Activated T-helper 1 cell treated with Interleukin-2 at 50 U/mL for 16 hours (primary cell): ENCODE measurements at places on chromosomes 12 and 14.

- no peak for DNase-seq
These were observed 493.4 kb upstream of the TMEM132C start for GRCh38 chr12:127773520-127773919.

GRCh38 chr14:99427632-99428300 is 52.9 kb downstream of the SETD3 start:
- DNase-seq = no peak

DNA sequence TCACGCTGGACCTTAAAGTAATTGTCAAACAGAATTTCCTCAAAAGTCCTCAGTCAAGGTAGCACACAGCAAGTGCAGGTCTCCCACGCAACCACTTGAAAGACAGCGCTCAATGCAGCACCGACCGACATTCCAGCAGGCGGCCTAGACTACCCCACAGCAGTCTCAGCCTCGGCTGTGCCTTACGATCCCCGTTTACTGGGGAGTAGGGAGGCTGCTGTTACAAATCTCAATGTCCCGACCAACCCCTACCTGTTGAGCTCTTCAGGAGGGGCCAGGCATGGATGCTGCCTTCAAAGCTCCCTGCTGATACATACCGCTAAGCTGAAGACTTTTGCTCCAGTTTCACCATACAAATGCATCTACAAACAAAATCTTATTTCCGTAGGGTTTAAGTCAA is 21.8 kb downstream of the VPS37B start:
- peak; percentile 32 for DNase-seq

DNA sequence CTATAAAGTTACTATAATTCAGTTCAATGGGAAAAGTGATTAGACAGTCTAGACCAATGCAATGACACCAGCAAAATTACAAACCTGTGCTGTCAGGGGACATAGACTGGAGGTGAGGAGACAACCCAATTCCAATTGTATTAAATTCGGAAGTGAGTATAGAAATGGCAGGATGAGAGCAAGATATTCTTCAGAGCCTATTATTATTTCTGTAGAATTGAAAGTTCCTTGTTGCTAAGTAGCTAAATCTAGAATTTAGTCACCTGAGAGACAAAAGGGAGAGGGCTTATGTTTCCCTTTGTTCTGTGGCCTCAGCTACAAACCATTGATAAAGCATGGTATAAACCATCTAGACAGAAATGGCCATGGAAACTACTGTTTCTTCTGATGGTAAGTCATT is at the start of gene ADAM21:
ADAM21 (plus strand) TSS at position 301 of the 400 bp plus-strand sequence. CDS start 5,326 bp downstream, outside the sequence.
- DNase-seq = no peak

GRCh38 chr12:18158774-18159557 is 69.0 kb upstream of the RERGL start:
- no peak for DNase-seq

GRCh38 chr14:56715938-56716337 is 94.3 kb downstream of the OTX2 start:
- no peak for DNase-seq

GRCh38 chr12:51726161-51726560 is 122.4 kb downstream of the FIGNL2 start:
- DNase-seq = no peak

GRCh38 chr12:5210179-5210922 is 166.7 kb downstream of the KCNA5 start:
- DNase-seq = no peak

DNA sequence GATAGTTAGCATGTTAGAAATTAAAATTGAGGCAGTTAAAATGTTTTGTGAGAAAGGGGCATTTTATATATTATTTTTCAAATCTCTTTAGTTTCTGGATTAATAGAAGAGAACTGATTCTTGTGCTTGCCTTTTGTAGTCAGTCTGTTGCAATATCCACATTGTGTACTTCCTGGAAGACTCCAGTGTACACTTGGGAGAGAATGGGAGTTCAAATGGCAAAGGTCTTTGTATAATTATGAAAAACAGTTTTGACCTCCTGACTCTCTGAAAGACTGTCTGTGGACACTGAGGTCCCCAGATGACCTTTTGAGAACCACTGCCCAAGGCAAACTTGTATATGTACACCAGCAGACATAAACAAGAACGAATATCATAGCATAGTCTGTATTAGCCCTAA is 12.1 kb downstream of the E2F7 start:
- no peak for DNase-seq

DNA sequence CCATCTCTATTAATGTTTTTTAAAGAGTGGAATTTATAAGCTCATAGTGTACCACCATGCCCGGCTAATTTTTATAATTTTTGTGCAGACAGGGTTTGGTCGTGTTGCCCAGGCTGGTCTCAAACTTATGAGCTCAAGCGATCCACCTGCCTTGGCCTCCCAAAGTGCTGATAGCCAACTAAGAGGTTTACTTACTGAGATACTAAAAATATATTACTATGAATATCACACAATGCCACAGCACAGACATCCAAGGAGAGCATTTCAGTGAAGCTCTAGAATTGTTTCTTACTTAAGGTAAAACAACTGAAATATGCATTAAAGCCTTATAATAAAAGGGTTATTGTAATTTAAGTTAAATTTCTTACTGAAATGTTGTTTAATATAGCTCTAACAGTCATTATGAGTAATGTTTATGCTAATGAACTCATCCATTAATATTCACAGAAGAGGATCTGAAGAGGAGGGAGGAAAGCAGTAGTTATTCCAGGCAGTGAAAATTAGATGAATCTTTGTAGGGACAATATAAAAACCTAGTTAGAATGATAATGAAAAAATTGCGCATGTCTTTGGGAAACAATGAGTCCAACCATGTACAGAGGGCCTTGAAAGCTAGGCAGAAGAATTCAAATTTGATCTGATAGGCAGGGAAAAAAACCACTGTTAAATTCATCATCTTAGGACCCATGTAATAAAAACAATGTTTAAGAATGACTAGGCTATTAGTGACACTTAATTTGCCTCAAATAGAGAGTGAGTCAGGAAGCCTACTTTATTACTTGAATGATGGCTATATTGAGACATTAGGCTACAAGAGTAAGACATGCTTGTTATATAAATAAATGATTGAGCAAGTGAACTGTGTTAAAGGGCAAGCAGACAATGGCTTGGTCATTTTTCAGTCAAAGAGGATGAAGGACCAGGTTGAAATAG is 99.2 kb downstream of the SLC41A2 start:
- DNase-seq = no peak

DNA sequence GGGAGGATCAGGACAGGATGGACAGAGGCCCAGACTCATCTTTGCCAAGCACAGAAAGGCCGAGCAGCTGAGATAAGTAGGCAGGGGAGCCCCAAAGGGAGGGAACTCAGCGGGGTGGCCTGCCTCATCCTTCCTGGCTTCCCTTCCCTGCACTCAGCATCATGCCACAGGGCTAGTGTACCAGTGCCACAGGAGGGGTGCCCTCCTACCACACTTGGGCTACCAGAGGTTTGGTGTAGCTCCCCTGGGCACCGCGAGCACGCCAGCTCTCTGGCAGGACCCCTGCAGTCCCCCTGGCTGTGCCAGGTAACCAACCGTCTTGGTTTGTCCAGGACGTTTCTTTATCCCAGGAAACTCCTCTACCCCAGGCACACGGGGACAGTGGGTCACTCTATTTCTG is 123.5 kb downstream of the ESRRB start:
- no peak for DNase-seq

DNA sequence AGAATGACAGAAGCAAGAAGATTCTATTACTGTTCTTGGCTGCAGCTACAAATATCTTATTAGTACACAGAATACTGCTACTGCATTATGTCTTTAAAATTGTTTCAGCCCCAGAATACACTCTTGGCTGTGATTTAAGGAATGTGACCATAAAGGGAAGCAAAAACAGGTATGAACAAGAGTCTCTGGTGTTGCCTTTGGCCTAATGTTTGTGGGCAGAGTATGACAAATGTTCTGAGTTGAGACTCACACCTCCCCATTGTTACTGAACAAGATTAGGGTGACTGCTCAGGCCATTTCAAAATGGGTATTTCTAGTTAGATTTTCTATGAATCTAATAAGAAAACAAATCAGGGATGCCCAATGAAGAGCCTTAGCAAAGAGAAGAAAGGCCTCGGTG is 28.5 kb downstream of the TTC6 start:
- DNase-seq = no peak

DNA sequence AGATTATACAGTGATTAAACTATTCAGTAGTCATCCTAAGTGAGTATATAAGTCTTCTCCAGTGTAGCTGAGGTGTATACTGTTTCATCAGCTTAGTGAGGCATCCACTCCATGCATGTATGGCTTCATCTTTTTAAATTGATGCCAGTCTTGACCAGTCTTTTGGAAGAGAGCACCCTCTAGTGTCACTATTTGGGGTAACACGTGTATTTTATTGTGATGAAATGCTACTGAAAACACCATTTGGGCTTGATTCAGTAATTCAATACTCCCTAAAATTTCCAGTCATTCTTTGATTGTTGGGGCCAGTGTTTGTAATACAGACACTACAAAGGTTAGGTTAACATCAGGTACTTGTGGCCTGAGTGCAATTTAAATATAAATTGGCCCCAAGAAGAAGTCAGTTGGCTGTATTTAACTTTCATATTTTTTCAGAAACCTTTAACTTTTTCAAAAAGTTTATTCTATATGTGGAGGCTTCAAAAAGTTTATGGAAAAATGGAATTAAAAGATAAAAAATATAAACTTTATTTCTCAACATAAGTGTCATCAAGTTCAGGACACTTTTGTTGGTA is 35.3 kb downstream of the MIPOL1 start:
- DNase-seq = no peak

GRCh38 chr12:132617822-132618682 is 524 bp upstream of the P2RX2 start:
- DNase-seq = no peak

- DNase-seq = no peak
These were observed 132.0 kb downstream of the RFLNA start for GRCh38 chr12:124426594-124427555.

- DNase-seq = no peak
These were observed 194.9 kb upstream of the SYT10 start for GRCh38 chr12:33634544-33634943.

DNA sequence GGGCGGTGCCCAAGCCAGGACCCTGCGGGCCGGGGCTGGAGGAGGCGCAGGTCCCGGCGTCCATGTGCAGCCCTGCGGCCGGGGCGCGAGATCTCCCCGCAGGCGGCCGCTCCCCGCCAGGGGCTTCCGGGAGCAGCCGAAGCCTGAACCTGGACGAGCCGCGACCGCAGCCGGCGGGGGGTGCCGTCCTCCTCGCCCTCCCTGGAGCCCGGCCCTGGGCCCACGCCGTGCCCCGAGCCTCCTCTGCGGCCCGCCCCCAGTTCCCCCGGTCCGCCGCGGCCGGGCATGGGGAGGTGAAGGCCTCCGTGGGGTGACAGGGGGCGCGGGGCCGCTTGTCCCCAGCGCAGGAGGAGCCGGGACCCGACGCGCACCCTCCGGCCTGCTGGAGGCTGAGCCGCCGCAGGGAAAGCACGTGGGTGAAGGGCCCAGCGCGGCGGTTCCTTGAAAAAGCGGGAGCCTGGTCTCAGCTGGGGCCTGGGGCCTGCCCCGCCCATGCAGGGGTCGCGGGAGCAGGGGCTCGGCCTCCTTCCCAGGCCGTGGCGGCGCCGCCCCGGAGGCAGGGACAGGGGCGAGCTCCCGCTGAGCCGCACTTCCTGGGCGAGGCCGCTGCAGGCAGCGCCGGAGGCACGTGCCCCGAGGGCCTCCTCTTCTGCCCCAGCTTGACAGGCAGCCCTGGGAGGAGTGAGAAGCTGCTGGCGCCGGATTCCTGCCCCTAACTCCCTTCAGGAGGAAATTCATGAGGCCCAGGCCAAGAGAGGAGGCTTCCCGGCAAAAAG is 55.6 kb upstream of the PPP2R5C start:
- DNase-seq = peak; percentile 64

- DNase-seq = no peak
These were observed 308.2 kb downstream of the ADGRD1 start for GRCh38 chr12:131261906-131262305.

- no peak for DNase-seq
These were observed 621.0 kb downstream of the CCER1 start for GRCh38 chr12:90333939-90334338.

GRCh38 chr12:10940389-10940788 is 1.3 kb upstream of the TAS2R14 start:
- no peak for DNase-seq

GRCh38 chr12:643475-644302 is 19.6 kb downstream of the NINJ2 start:
- no peak for DNase-seq

- no peak for DNase-seq
These were observed 543.7 kb upstream of the TMEM132C start for GRCh38 chr12:127723251-127723650.

GRCh38 chr14:100709289-100710284 is 17.1 kb upstream of the DLK1 start:
- no peak for DNase-seq

DNA sequence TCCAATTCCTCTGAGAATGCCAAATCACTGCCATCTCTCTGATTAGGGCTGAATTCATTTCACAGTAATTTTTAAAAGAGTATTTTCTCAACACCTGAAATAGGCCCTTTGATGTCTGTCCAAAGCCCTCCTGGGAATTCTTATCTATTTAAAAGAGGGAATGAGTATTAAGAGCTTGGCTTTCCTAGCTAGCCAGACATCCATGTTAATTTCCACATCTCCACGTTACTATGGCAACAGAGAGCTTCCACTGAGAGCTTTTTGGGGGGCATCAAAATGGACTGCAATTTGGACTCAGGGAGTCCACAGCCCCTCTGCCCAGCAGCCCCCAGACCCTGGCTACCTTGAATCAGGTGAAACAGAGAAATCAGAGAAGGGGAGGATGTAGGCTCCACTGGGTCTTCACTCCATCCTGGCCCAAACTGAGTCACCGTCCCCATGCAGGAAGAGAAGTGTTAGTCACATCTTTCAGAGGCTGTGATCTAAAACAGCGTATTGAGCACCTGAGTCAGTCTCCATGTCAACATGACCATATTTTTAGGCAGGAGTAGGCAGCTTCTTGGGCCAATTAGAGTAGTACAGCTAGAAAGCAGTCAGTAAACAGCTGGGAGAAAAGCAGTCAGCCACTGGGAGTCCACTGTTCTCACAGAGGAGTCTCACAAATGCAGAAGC is 7.0 kb upstream of the FICD start:
- DNase-seq = no peak

DNA sequence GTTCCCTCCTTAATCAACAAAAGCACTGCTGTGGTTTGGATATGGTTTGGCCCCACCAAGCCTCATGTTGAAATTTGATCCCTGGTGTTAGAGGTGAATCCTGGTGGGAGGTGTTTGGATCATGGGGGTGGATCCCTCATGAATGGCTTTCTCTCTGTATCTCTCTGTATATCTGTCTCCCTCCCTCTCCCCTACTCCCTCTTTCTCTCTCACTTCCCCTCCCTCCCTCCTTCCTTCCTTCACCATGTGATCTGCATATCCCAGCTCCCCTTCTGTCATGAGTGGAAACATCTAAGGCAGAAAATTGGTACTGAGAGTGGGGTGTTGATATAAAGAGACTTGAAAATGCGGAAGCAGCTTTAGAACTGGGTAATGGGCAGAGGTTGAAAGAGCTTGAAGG is 5.2 kb downstream of the GSKIP start:
- DNase-seq = no peak

DNA sequence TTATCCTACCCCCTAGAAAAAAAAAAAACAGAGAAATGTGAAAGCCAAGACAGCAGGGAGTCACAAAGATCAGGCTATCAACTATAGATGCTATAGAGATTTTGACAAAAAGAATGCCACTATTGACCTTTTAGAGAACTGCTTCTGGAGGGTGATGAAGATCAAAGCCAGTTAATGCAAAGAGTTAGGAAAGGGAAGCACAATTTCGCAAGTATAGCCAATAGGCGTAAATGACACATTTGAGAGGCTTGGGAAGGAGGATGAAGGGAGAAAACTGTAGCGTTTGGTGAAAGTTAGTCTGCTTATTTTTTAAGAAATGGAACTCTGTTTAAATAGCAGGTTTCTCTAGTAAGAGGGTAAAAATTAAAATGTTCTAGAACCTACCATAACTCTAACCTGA is 190.7 kb downstream of the DUSP6 start:
- no peak for DNase-seq
